Activated naive CD4-positive, alpha-beta T cell treated with Interleukin-2 at 50 U/mL for 16 hours (primary cell): ENCODE measurements at places on chromosomes 1 and 21.

GRCh38 chr1:4684136-4684535 lies 29.7 kb downstream of the AJAP1 start:
- DNase-seq = no peak

GRCh38 chr1:95076034-95076433 lies 3.3 kb upstream of the ALG14 start:
- DNase-seq = no peak

GRCh38 chr1:24895511-24895910 lies 34.6 kb downstream of the RUNX3 start:
- DNase-seq = no peak

- DNase-seq = no peak
These were observed 1.3 kb upstream of the SLC6A17 start for GRCh38 chr1:110148961-110149360.

- DNase-seq = peak; percentile 48
These were observed 22.3 kb upstream of the ATP5PO start for GRCh38 chr21:33937931-33938339.

DNA sequence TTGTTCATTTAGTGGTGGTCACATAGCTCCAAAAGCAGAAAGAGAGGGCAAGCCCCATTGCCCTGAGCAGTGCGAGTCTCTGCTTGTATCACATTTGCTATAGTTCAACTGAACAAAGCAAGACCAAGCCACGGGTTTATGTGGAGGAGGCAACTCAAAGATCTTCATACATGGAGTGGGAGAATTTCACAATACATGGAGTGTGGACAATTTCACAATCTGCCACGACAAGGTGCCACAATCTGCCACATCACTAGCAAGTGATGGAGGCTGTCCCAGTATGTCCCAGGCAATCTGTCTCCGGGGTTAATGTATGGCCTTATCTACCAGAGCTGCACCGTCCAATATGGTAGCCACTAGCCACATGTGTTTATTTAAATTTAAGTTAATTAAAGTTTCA lies 44.5 kb upstream of the DYRK1A start:
- DNase-seq = no peak

DNA sequence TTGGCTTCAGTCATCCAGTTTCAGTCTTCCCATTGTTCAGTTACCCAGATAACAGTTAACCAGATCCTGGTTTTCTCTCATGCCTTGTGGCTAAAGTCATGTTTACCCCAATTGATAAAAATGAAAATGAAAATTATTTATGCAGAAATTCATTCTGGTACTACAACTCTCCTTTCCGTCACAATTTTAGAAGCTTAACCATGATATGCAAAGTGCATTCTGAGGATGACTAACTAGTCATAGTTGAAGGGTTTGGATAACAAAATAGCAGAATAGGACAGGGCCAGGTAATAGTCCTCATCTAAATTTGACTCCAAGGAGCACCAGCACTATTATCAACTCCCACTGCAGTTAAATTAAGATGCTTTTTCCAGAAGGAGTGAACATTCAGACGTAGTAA lies 94.7 kb downstream of the NTMT2 start:
- DNase-seq = no peak
